ENCODE measurements at places on chromosomes 7 and 10.

GRCh38 chr10:113093188-113094113 lies 143.4 kb downstream of the TCF7L2 start:
- no peak for DNase-seq

- DNase-seq: no peak
These were observed 215.8 kb upstream of the PFKP start for GRCh38 chr10:2851566-2851965.

- no peak for DNase-seq
These were observed 142.7 kb upstream of the STEAP4 start for GRCh38 chr7:88449410-88449809.

DNA sequence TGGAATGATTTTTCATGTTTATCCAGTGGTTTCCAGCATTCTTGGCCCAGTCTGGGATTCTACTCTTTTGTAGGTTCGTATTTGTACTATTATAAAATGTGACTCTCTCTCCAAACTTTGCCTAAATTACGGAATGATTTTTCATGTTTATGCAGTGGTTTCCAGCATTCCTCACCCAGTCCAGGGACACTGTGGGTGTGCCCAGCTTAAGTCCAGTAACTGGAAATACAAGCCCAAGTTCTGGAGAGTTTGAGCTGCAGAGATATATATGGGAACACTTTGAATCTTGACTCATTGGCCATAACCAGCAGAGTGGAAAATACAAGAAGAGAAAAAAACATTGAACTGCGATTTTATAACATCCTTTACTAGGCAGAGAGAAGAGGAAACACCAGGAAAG lies 5.9 kb upstream of the MAGI2 start:
- DNase-seq: no peak

DNA sequence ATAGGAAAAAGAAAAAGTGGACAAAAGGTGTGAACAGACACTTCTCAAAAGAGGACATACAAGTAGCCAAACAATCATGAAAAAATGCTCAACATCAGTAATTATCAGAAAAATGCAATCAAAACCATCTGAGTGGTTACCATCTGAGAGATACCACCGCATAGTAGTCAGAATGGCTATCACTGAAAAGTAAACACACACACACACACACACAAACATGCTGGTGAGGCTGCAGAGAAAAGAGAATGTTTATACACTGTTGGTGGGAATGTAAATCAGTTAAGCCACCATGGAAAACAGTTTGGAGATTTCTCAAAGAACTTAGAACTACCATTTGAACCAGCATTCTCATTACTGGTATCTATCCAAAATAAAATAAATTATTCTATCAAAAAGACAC lies 145.7 kb downstream of the CYP26A1 start:
- DNase-seq: no peak

- DNase-seq: no peak
These were observed 84.1 kb upstream of the LRRC4 start for GRCh38 chr7:128115336-128115820.

- no peak for DNase-seq
These were observed 69.5 kb downstream of the ADCYAP1R1 start for GRCh38 chr7:31121601-31122000.

DNA sequence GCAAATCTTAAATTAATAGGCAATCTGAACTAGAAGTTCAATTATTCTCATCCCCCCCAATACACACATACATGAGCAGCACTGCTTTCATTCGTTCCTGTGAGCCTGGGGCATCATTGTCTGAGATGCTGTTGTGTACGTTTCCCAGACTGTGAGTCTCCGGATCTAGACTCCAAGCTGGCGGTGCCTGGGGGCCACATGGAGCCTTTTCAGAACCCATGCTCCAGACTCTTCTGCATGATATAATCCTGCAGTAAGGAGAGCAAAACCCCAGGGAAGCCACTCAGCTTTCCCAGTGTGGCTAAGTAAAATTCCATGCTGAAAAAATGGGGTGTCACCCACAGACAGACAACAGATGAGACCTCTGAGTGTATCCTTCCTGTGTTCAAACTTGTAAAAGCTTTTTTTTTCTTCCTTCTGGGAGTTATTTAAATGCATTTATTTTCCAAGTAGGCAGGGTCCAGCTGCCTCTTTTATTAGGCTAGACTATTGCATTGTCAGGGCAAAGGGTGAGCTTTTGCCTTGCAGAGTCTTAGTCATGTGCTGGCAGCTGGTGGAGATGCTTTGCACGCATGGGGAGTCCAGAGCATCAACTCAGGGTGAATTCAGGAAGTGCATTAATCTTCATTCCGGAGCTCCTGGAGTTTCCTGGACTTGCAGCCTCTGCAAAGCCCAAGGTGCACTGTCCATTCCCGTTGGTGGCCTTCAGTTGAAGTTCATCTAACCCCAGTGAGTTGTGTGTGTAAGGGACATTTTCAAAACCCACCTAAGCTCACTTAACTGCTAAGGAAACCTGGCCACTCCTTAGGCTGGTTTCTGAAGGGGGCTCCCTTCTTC lies 185.7 kb upstream of the ADO start:
- DNase-seq: no peak

GRCh38 chr10:2899246-2899951 lies 167.9 kb upstream of the PFKP start:
- no peak for DNase-seq

DNA sequence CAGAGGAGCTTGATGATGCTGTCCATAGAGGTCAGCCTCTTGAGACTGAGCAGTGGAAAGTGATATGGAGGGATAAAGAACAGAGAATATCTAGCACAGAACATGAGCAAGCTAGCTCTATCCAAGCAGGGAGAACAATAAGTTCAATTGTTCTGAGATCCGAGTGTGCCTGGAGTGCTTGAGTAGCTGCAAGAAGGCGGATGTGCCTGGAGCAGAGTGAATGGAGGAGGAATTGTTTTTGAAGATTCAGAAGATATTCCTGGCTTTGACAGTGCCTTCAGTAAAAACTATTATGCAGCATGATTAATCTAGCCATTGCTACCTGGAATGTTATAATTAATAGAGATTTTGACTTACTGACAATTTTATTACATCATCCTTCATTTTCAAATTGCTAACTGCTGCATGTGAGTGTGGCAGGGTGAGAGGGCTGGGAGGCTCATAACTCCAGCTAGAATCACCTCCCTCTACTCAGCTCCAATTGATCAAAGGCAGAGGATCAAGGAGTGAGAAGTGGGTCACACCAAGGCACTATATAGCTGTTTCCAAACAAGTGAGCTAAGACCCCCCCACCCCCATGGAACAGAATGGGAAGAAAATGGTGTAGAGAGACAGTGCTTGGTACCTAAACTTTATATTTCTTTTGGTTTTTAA lies 302.8 kb downstream of the ADRA2A start:
- no peak for DNase-seq

DNA sequence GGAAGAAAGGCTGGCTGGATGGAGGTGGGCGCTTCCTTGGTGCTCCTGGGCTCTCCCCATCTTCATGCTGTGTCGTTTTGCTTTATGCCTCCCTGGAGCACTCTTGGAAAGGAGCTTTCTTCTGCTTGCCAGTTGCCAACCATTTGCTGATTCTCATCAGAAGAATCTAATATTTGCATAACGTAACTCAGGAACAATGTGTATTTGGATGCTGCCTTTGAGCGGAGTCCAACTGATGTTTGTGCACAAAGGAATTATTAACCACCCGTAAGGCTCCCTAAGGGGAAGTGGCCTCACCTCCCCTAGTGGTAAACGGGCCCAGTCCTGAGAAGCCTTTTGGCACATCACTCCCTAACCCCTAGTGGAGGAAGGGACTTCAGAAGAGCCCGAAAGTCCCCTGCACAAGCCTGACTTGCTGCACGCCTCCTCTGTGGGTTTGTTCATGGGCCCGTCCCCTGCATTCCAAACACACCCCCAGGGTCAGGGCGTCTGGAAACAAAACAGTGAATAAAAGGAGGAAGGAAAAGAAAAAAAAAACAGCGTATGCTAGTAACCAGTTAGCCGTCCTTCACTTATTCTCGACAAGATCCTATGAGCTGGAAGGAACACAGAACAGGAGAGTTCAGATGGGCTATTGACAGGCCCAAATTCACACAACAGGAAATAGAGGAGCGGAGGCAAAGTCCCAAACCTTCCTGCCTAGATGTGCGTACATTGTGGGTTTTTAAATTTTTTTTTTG lies 602.2 kb downstream of the LRMDA start:
- no peak for DNase-seq

- DNase-seq: no peak
These were observed 345.9 kb downstream of the PLXDC2 start for GRCh38 chr10:20162123-20162522.

GRCh38 chr10:3196958-3197347 lies 24.4 kb upstream of the PITRM1 start:
- no peak for DNase-seq

DNA sequence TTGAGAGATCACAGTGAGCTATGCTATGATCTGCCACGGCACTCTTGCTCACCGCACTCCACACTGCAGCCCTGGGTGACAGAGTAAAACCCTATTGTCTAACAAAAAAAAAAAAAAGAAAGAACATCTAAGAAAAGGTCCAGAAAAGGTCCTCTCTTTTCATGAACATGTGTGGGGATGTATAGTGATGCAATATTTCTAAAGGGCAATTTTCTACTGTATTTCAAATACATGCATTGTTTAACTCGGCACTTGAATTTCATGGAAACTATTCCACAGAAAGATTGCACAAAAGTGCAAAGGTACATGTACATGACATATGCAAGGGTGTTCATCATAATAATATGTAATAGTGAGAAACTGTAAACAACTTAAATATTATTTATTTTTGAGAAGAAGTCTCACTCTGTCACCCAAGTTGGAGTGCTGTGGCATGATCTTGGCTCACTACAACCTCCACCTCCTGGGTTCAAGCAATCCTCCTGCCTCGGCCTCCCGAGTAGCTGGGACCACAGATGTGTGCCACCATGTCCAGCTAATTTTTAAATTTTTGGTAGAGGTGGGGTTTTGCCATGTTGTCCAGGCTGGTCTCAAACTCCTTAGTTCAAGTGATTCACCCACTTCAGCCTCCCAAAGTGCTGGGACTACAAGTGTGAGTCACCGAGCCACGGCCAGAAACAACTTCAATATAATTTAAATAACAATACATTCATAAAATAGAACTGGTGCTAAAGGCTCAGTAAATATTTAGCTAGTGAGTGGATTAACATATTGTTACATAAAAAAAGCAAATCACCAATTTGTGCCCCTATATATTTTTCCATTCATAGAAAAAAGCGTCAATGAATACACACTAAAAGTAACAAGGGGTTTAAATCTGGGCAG lies 1.3 kb upstream of the PPRC1 start:
- no peak for DNase-seq

Data from hindlimb muscle (tissue), 1 donor.